ENCODE measurements at places on chromosomes 1 and 21.

- no peak for DNase-seq
Observed at GRCh38 chr1:22471078-22471477, 19.4 kb downstream of the ZBTB40 start.

GRCh38 chr1:9245230-9245619, 10.7 kb downstream of the H6PD start:
- DNase-seq = no peak

DNA sequence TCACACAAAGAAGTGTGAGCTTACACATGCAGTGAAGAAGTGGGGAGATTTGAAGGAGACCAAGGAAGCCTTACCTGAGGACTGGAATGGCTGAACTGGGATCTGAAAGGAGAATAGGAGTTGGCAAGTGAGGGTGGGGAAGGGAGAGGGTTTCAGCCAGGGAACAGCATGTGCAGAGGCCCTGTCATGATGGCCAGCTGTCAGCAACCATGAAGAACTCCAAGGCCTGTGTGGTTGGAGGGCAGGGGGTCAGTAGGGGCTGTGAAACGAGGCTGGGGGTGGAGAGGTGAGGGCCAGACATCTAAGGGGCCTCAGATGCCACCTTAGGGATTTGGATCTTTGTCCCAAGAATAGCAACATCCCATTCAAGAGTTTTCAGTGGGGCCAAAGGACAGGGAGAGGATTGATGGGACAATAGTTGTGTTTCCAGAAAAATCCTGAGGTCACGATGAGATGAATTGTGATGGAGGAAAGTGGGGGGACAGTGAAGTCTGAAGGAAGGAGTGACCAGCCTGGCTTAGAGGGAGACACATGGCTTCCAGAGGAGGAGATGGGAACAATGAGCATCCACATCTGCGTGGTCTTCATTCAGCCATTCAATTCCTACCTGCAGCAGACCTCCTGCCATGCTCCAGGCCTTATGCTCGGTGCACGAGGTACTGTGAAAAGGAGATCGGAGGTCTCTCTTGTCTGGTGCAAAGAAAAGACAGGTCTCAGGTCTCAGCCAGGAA, 187.6 kb downstream of the MATN1 start:
- no peak for DNase-seq

DNA sequence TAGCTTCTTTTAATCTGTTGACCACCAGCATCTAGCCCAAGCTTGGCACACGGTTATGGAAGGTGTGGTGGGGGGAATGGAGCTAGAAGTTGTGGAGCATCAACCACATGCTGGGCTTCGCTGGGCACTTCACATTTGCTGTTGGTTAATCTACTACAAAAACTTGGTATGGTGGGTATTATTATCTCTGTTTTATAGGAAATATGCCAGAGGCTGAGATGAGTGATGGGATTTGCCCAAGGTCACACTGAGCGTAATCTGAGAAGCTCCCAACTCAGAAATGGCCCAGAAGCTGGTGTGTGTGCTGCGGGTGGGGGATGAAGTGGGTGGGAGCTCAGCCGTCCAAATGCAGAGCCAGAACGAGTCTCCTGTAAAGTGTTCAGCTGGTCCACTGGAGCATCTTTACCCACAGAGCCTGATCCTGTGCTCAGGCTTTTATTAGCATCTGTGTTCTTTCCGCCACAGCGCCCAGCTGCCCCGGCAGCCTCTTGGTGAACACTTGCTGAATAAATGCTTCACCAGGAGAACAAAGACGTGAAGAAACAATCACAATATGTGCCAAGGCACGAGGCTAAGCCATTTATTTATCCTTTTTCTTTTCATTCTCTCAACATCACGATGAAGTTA, 98.6 kb upstream of the JUN start:
- DNase-seq = no peak

GRCh38 chr1:67298762-67299161, 8.9 kb upstream of the IL12RB2 start:
- DNase-seq = no peak

- no peak for DNase-seq
Observed at GRCh38 chr1:66521721-66522365, 12.1 kb upstream of the SGIP1 start.

- no peak for DNase-seq
Observed at GRCh38 chr1:71950579-71950978, 331.8 kb downstream of the NEGR1 start.

GRCh38 chr1:86470859-86471258, 2.1 kb downstream of the CLCA1 start:
- no peak for DNase-seq

- no peak for DNase-seq
Observed at GRCh38 chr1:169486281-169487051, 722 bp upstream of the SLC19A2 start.

- DNase-seq = no peak
Observed at GRCh38 chr1:208841436-208841835, 597.3 kb upstream of the PLXNA2 start.

- no peak for DNase-seq
Observed at GRCh38 chr1:226061068-226061840, 1.3 kb upstream of the H3-3A start.

GRCh38 chr21:44965251-44966022, 25.6 kb downstream of the SLX9 start:
- no peak for DNase-seq

DNA sequence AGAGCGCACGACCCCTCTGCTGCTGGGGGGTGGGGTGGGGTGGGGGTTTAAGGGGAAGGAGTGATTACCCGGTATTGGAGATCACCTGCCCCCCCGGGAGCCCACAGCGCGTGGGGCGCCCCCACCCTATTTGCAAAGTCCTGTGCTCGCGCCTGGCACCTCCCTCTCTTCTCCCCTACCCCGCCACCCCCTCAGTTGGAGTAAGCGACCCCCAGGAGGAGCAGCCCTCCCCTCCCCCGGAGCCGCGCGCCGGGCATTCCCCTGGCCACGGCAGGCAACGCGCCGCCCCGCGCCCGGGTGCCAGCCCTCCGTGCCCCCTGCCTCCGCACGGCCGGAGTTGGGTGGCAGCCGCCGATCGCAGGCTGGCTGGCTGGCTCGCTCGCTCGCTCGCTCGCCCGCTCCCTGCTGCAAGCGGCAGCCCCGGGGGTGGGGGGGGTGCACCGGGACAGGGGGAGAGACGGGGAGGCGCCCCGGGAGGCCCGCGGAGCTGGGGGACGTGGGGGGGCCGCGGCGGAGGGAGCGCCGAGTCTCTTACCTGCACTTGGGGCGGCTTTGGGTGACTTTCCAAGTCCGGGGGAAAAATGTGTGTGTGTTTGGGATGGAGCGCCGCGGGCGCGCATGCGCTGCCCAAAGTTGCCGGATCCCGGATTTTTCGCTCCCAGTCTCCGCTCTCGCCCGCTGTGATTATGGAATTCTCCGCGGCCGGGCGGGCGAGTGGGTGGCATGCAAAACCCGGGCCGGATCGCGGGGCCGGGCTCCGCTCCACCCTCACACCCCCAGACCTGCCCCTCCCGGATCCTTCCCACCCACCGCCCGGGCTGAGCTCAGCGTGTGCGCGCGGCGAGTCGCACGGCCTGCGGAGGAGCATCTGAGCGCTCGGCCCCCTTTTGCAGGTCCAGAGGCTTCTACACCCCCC, at the start of gene CASZ1:
TSS of gene CASZ1 (minus strand) at position 618 of the 916 bp plus-strand sequence. CDS start 102,757 bp downstream, outside the sequence.
- no peak for DNase-seq

DNA sequence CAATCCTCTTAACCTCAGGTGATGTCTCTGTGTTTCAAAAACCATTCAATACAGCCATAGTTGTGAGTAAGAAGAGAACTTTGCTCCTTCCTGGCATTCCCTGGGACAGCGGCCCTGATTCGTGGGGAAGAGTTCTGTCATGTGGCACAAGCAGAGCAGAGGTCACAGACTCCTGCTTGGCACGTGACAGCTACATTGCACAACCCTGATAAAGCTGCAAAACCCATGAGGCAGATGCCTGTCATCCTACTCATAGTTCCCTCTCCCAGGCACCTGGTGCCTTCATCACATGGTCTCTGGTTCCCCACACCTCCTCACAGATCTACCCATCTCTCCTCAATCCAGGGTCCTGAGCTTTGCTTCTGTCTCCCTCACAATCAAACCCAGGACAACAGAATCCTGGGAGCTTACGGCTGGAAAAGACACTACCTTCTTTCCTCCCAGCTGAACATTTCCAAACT, 70.8 kb downstream of the PLPP3 start:
- no peak for DNase-seq

DNA sequence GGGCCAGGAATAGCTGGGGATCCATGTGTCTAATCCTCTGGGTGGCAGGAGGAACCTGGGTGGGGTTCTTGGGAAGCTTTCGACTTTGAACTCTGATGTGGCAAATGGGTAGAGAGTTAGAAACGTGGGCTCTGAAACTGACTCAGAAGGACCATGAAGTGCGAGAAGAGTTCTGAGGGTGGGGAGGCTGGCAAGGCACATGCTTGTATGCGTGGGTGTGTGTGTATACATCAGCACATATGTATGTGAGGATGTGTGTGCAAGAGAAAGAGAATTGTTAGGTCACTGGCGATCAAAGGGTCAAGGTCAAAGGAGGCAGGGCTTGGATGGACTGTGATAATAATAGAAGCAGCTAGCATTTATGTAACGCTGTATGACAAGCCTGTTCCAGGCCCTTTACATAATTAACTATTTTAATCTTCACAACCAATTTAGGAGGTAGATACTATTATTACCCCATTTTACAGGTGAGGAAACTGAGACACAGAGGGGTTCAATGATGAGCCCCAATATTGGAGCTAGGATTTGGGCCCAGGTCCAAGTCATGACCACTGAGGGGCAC, 84.5 kb upstream of the POU3F1 start:
- no peak for DNase-seq

- no peak for DNase-seq
Observed at GRCh38 chr1:100479620-100480338, 58.2 kb upstream of the GPR88 start.

GRCh38 chr1:203662360-203662759, 35.7 kb downstream of the ATP2B4 start:
- no peak for DNase-seq

GRCh38 chr1:187010571-187011309, 182.0 kb downstream of the PLA2G4A start:
- no peak for DNase-seq

DNA sequence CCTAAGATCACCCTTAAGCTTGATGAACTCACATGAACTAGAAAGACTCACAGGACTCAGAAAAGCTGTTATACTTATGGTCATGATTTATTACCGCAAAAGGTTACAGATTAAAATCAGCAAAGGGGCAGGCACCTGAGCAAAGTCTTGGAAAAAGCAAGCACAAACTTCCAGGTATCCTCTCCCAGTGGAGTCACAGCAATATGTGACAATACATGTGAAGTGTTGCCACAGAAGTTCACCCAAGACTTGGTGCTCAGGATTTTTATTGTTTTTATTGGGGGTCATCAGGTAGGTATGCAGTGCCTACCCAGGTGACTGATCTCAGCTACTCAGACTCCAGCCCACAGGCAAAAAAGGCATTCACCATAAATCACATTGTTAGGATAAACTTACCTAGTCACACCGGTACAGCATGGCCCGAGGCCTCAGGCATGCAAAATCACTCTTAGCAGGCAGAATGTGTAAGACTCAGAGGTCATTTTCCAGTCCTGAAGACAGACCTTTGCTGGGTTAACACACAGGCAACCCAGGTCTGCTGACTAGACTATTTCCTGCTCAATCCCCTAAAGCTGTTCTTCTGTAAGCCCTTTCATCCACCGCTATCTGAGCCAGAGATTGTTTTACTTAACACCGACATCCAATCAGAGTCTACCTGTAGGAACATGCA, 55.6 kb downstream of the SSX2IP start:
- no peak for DNase-seq

DNA sequence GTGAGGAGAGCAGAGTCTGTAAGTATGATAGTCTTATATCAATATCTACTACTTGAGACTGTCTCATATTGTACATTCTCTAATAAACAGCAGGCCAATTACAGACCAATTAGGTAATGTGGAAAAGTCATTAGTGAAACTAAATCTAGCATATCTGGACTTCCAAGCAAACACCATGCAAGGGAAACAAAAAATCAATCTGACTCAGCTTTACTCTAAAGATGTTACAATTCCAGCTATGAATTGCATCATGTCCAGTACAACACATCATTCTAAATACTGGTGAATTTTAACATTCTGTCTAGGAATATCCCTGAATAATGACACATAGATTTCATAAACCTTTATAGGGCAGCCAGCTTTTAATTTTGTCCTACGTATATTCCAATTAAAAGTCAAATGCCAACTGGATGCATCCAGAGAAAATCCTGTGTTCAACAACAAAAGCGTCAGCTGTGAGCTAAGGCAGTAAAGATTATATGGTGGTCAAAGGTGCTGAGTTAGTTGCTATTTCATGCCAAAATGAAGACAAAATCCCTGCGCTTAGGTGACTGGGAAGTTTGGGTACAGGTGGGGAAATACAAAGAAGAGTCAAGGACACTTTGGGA, 159.3 kb downstream of the TTLL7 start:
- DNase-seq = no peak

DNA sequence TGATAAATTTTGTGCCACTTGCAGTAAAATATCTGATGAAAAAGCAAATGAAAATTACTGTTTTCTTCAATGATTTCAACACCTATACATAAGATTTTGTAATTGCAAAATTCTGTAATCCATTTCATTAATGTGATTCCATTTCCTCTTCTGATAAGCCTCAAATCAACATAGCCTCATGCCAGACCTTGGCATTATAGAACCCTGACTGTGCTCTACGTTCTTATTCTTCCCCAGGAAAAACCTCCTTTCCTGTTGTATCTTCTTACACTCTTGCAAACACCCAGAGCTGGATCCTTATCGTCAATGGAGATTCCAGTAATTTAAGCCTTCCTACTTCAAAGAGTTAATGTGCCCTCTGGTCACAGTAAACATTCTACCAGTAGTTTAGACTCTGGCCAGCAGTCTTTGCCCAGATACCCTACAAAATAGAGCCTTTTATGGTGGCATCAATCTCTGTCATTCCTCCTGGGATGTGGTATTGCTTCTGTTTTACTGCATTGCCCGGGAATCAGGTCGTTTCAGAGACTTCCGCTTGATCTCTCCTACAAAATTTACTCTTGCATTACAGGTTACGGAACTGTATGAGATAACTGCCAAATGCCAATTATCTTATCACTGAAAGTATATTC, 48.5 kb upstream of the CHRM3 start:
- no peak for DNase-seq

DNA sequence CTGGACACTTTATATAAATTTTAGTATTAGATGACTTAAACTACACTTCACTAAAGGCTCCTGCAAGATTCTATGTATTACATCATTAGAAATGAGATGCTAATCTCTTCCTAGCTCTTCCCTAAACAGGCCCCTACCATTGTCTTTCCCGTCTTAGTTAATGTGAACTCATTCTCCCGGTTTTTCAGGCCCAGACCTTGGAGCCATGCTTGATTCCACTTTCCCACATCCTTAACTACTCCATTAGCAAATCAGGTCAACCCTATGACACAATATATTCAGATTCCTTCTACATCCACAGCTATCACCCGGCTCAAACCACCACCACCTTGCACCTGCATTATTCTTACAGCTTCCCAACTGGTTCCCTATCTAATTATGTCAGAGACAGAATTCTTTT, 73.3 kb downstream of the NVL start:
- no peak for DNase-seq

Data from GM19239 (cell line).